ENCODE measurements at places on chromosomes 2 and 18.

DNA sequence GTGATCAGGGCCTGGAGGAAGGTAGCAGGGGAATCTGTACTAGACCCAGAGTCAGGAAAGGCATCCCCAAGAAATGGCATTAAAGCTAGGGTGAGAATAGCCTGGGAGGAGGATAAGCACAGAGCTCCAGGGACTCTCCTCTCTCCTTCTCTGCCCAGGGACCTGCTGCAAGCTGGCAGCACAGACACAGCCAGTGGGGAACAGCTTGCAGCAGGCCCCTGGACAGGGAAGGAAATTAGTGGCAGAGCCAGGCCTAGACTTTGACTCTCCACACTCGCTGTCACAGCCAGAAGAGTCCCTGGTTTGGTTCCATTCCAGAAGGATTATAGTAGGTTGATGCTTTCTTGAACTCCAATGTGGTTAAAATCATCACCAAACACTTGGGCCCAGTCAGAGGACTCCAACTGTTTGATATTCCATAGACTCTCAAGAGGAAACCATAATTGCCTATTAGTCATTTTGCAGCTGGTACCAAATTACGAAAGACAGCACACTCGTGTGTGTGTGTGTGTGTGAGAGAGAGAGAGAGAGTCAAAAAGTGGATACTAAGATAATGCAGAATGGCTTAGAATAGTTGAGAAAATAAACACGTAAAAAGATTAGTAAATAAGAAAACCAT lies 95.5 kb upstream of the ATP8B1 start:
- peak; percentile 64 for DNase-seq

DNA sequence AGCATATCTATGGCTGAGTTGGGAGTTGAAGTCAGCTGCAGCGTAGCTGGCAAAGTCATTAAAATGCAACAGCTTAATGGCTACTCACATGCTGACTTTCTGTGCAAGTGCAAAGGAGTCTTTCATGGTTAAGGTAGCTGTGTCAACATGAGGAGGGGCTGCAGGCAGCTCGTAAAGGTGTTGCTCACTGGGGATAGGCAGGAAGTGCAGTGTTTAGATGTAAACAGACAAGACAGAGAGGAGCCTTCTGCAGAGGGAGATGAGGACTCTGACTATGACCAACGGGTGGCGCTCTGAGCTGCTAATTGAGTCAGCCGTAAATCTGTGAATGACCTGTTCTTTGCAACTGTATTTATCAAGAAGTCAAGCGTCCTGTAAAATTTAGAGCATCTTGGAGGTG lies 22.3 kb upstream of the CAVIN2 start:
- DNase-seq: peak; percentile 64

DNA sequence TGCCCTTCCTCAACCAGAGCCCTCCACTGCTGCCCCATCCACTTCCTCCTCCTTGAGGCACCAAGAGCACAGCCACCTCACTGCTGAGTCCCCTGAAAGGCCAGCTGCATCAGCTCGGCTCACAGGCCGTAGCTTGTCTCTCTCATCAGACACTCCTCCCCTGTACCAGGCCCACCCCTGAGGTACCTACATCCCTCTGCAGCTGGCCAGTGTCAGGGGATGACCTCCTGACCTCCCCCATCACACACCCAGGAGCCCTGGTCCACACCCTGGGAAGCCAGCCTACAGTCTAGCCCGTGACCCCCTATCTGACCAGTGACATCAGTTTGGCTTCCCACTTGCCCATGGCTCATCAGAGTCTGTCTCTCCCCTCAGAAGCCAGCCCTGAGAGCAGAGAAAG lies 205.6 kb downstream of the TNS1 start:
- DNase-seq: peak; percentile 45

DNA sequence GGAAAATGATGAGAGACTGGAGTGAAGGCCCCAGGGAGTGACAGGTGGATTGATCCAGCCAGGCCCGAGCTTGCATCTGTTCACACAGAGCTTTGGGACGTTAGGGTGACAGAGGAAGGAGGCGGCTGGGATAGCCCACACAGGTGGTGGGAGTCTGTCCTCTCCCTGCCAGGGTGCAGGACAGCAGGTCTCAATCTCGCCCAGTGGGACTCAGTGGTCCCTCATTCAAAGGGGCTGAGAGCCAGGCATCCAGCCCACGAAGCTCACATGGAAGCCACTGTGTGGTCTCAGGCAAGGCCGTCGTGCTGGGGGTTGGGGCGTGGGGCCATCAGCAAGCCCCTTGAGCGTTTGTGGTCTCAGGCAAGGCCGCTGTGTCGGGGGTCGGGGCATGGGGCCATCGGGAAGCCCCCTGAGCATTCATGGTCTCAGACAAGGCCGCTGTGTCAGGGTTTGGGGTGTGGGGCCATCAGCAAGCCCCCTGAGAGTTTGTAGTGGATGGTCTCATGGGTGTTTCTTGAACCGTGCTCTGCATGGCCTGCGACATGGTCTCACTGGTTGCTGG lies 8.3 kb downstream of the KCNG2 start:
- no peak for DNase-seq

DNA sequence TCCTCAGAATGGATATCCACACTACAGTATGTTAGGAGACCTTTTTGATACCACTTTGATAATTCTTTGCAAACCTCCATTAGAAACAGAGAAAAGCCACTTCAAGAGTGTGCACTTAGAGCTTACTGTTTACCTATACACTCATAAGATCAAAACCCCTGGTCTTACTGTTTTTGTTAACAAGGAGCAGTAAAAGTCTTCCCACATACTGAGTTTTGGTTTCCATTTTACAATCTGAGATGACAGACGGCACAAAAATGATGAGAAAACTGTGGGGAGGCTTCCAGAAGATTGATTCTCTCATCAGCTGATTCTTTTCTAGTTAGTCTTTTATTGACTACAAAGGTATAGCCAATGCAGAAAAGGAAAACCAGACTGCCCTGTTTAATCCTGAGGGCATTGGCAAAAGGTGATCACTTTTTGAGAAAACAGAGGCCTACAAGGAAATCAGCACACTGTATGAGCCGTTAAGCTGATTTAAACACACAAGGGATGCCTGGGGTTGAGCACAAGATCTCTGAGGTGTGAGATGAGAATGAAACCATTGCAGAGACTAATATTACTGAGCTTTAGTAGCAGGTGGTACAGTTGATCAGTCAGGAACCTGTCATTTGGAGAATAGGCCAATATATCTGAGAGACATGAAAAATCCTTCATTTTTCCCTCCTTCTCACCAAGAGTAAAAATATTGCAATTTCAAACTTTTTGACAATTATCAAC lies 368.6 kb downstream of the GRB14 start:
- DNase-seq: no peak

DNA sequence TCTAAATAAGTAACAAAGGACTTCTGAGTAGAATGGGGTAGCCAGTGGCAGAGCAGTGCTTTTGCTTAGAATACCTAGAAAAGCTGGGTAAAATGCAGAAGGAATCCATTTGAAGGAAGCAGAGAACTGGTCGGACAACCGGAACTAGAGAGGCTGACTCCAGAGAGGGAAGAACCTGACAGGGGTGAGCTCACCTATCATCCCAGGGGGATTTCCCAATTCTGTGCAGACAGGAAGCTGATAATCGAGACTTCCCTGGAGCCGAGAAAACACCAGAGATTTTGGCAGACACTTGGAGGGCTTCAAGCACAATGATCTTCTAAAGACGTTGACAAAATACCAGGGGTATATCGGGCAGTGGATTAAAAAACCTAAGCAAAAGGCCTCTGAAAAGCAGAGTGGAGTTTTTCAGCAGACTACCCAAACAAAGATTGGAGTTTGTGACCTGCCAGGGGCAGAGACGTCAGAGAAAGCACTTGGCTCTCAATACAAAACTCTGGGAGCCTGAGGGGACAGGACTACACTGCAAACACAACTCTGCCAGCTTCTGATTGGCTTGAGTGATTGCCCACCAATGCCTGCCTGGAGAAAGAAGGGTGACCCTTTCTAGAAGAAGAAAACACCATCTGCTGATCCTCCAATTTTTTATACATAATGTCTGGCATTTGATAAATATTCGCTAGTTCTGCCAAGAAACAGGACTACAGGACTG lies 67.5 kb upstream of the TTN start:
- no peak for DNase-seq

DNA sequence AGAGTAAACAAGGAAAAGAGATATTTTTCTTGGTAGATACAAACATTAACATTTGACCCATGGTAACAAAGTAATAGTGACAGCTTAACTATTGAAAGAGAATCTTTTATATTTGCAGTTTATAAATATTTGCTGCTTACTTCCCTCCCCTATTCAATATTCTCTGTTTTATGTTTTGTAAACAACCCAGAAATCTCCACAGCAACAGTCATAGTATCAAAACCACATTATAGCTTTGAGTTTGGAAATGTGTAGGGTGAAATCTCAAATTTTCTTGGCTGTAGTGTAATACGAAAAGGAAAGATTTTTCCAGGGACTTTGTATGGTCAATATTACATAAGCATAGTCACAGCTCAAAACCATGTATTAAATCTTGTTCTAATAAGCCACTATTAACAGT lies 511.2 kb downstream of the METTL4 start:
- DNase-seq: no peak

DNA sequence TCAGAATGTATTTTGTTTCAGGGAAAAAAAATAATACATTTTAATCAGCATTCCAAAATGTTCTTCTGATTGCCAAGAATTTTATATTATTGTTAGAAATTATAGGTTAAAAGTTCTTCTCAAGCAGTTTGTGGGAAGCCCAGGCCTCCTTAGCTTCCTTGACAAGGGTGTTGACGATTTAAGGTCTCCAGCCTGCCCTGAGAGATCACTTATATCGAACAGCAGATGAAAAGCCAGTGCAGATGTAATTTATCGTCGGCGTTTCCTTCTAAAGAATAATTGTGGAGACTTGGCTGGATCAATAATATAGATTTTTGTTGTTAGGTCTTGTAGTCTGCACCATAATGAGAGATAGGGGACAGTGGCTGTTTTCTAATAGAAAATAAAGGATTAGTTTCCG lies 280.6 kb downstream of the ZNF407 start:
- no peak for DNase-seq

- DNase-seq: no peak
Measured at GRCh38 chr18:63162271-63163014, 157.1 kb downstream of the BCL2 start.

DNA sequence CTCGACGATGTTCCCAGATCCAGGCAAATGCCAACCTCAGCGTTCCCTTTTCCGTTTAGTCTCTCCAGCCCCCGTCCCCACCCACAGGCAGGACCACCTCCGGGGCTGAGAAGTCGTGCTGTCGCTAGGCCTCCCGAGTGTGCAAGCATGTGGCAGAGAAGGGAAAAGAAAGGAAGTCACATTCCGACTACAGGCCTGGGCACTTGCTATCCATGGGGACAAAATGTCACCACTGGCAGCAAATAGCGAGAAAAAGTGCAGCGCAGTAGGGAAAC lies 420 bp downstream of the PIGN start:
- DNase-seq: peak; percentile 34

DNA sequence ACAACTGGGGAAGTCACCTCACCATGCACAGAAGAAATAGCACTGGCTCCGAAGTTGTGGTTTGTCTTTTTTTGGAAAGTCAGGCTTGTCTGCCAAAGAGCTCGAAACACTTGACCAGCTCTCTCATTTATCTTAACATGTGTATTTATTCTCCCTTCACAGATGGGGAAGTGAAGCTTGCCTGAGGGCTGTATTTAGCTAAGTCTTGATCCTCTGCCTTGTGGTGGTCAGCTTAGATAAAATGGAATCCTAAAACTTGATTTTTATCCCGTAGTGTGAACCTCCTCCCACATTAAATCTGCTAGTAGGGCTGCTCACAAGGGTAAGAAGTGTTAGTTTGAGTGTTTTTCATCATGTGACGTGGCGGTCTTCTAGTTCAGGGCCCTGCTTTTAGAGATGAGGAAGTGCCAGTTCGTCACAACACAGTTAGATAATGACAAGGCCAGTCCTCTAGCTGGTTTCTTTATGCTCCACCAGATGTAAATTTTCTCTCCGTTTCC lies 89.7 kb downstream of the TMEM247 start:
- no peak for DNase-seq

DNA sequence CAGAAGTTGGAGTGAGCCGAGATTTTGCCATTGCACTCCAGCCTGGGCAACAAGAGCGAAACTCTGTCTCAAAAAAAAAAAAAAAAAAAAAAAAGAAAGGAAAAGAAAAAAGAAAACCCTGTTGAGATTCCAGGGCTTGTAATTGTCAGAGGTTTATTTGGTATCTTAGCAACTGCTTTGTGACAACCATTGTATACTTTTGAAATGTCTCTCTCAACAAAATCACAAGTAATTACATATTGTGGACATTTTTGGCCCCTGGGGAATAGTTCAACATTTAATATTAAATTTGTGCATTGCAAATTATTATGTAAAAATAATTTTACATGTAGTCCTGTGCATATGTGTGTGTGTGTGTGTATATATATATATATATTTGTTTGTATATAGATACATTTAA lies 270.8 kb downstream of the GALNT13 start:
- DNase-seq: no peak

DNA sequence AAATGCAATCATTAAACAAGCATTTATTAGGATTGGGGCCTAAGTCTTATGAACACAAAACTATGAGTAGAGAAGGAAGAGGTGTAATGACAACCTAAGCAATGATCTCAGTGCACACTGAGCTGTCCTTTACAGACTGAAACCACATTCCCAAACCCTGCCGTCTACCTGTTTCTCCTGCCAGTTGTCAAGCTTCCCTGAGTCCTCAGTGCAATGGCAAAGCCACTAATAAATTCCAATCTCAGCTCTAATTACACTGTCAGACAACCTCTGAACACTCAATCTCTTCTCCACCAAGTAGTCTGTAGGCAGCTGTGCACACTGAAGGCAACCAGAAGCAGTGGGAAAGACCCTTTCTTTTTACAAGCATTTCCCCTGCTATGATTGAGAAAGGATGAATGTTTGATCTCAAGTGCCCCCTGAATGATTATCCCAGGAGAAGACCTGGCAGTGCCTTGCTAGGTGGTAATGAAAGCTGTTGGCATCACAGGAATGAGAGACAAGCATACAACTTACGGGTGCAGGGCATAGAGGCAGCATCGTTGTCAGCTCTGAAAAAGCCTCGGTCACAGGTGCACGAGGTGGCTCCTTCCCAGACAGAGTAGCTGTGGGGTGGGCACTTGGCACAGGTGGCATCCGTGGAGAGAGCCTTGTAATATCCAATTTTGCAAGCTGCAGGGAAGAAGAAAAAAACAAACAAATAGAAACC lies 71.4 kb downstream of the EPHA4 start:
- DNase-seq: no peak

DNA sequence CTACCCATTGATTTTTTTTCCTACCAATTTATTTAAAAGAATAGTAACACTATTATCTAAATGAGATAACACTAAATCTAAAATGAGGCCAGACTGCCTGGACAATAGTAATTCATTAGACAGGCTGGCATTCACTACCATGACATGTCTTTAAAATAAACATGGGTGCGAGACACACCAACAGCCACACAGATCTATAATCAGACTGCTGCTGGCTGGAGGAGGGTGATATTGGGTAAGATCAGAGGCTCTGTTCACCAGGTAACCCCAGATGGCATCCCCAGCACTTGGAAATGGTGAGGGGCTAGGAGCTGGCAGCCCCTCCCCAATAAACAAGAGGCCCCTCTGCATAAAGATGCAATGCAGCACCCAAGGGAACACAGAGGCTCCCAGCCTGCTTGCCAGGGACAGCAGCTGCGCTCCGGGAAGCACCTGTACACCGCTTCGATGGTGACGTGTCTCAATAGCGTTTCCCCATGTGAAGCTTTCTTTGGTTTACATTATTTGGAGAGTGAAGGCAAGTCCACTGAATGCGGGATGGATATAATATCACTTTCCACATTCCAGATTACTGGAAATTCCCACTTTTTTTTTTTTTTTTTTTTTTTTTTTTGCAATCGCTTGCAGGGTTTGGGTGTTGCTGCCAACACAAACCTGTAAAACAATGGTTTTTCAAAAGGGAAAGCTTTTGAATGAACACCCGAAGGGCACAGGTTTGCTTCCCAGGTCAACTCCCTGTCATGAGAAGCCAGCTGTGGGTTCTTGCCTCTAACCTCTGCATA lies 159.0 kb downstream of the ZNF516 start:
- DNase-seq: no peak
